ENCODE measurements at places on chromosomes 11 and 22.

DNA sequence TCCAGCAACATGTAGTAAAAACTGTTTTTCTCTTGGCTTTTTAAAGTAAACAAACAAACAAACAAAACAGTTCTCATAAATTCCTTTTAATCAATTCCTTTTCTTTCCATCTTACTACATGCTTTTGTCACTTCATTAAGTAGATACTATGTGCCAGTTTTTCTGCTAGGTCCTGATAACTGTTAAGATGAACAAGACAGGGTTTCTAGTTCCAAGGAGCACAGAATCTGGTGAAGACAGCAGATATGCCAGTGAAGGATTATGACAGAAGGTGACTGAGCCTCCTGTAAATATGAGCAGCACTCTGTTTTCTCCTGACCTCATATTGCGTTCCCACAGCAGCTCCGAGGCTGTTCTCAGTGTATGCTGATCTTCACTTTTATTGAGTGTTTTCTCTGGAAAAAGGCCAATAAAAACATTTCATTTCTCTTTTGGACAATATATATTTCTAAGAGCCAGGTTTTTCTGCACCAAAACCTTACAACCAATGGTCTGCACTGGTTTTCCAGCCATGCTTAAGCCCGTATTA, 45.8 kb downstream of the HEPHL1 start:
- DNase-seq, result no peak

- DNase-seq, result no peak
Observed at GRCh38 chr11:69467196-69467595, 14.3 kb upstream of the LINC01488 start.

DNA sequence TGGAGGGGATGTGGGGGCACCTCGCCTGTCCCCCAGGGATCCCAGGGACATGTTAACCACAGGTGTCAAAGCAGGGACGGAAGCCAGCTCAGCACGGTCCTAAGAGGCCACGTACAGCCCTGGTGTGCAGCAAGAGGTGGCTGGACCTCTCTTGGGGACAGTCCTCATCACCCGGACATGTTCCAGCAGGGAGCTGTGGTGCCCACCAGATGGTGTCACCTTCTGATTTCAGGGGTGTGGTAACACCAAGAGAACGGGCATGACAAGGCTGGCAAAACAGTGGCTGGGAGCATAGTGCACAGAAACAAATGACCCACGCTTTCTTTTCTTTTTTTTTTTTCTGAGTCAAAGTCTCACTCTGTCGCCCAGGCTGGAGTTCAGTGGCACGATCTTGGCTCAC, 25.6 kb upstream of the COMT start:
- DNase-seq, result no peak

- no peak for DNase-seq
Observed at GRCh38 chr11:83174008-83174407, 17.1 kb downstream of the PCF11 start.

Data from liver (tissue), 10 donors.